ENCODE measurements at places on chromosomes 12 and 14.

GRCh38 chr14:68337279-68337678 lies 455.6 kb downstream of the ZFP36L1 start:
- no peak for DNase-seq

GRCh38 chr14:49089107-49089506 lies 497.1 kb downstream of the RPS29 start:
- DNase-seq, result no peak

- DNase-seq, result peak; percentile 28
These were observed 412 bp upstream of the TEP1 start for GRCh38 chr14:20413744-20414082.

DNA sequence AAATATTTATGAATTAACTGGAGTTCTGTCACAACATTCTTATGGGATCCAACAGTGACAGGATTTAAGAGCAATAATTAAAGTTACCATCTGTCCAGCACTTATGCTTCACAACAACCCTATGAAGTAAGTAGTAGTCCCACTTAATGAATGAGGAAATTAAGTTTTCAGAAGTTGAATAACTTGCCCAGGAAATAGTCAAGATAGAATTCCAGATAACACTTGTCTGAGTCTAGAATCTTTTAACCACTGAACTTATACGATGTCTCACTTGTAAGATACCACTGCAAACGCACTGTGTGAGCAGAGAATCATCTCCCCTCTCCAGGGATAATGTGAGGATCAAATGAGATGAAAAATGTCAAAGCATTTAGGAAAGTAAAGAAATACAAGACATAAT lies 3.3 kb upstream of the TTC9 start:
- DNase-seq, result no peak

- DNase-seq, result no peak
These were observed 399.0 kb downstream of the NAV3 start for GRCh38 chr12:78229591-78230101.

DNA sequence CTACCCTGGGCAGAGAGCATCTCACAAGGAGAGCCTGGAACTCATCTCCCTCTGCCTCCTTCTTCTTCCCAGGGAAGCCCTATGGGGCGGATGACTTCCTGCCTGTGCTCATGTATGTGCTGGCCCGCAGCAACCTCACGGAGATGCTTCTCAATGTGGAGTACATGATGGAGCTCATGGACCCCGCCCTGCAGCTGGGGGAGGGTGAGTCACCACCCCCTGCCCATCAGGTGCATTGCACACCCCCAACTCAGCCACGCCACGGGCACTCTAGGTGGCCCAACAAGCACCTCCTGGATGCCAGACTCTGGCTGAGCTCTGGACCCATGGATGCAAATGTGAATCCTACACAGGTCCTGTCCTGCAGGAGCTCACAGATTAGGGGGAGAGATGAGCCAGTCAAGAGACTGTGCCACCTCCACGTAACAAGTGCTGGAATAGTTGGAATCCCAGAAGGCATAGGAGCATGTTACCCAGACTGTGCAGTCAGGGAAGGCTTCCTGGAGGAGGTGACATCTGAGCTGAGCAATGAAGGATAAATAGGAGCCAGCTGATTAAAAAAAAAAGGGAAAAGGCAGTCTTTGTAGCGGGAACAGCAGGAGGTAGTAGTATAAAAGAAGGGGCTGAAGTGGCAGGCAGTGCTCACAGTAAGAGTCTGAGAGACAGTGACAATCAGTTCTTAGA lies 71.9 kb downstream of the LGMN start:
- DNase-seq, result no peak

DNA sequence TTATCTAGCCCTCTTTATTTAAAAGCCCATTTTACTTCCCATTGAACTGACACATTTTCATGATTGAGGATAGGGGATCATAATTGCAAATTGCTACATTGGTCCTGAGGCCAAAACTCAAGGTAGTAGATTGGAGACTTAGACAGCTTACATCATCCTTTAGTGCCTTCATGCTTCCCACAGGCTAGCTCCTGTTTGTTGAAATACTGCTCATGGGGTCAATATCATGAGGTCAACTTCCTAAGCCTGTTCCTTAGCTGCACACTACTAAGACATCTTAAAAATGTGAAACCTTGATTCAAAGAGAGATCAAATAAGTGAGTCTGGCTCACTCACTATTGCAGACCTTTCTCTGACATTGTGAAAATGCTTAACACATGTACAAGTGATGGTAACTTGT lies 113.0 kb downstream of the TBC1D30 start:
- DNase-seq, result no peak

DNA sequence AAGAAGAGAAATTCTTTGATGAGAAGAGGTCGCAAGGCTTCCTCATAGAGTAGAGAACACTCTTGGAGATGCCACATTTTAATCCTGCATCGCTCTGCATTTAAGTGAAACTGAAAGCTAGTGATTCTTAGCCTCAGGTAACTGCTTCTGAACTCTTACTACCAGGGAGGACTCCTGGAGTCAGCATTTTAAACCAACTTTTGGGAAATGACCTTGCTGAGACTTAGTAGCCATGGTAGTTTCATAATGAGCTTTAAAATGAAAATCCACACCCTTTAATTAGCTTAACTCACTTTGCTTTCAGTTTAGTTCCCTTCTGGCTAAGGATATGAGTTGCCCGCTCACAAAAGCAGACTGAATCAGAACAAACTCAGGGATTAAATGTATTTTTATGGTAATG lies 80.3 kb downstream of the SYNE2 start:
- DNase-seq, result no peak

- DNase-seq, result no peak
These were observed 124.0 kb upstream of the CPM start for GRCh38 chr12:69056743-69057515.

GRCh38 chr12:64650762-64651161 lies 40.5 kb downstream of the RASSF3 start:
- DNase-seq, result no peak

GRCh38 chr12:85740186-85740585 lies 96.0 kb downstream of the RASSF9 start:
- no peak for DNase-seq
